Right renal pelvis (tissue), 4 donors: ENCODE measurements at places on chromosomes 4 and X. TPM values are rescaled to one million over a fixed set of nuclear protein-coding genes. Genes with fewer than 3 reads are reported as not detected.

Gene HSFX2
- polyA plus RNA-seq, result 1.4 TPM

DNA sequence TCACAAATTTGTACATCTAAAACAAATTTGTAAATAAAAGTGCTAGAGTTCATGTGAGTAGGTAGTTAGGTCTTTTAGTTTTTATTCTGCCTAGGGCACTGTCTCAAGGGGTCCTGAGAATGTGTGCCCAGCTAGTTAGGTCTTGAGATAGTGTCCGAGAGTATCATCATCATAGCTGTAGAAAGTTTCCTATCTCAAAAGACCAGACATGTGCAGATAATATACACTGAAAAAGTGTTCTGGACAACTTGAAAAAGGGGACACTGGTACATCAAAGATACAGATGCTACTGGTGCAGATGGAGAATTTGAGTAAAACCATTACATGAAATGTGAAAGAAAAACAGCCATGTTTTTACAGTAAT lies 1.8 kb upstream of the ZCCHC4 start:
- DNase-seq, result no peak

GRCh38 chrX:116657071-116657470 lies 194.3 kb upstream of the CT83 start:
- DNase-seq, result no peak

Gene GATA1
- polyA plus RNA-seq, result 0.53 TPM

- DNase-seq, result no peak
Observed at GRCh38 chrX:29617276-29617675, 598.1 kb upstream of the MAGEB2 start.

Gene INTU
- 21.7 TPM for polyA plus RNA-seq

DNA sequence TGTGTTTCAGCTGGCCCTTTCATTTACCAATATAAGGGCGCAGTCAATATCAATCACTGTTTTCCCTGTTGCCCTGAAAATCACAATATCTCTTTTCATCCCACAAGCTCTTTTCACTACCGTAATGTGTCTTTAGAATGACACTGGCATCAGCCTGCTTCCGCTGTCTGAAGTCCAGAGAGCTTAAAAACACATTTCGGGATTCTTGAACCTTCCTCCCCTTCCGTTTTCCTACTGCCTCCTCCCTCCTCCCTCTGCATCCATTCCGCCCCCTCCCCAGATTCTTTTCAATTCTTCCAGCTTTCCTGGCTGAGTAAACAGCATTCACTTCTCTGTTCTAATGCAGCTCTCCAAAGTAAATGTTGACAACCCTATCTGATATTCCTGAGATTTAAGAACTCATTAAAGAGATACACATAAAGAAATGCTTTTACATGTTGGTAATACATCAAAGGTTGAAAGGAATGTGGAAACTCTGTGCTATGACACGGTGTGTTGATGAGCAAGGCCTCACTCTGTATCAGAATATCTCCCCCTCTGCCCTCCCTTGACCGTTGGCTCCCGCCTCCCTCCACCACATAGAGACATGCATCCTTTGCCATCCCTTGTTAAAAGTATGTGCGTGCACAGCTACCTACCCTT lies 83.5 kb upstream of the SPRY1 start:
- no peak for DNase-seq
